SK-N-MC (cell line): ENCODE measurements at places on chromosomes 12 and 14.

- DNase-seq, result no peak
Observed at GRCh38 chr12:103924761-103925641, 5.2 kb upstream of the HSP90B1 start.

DNA sequence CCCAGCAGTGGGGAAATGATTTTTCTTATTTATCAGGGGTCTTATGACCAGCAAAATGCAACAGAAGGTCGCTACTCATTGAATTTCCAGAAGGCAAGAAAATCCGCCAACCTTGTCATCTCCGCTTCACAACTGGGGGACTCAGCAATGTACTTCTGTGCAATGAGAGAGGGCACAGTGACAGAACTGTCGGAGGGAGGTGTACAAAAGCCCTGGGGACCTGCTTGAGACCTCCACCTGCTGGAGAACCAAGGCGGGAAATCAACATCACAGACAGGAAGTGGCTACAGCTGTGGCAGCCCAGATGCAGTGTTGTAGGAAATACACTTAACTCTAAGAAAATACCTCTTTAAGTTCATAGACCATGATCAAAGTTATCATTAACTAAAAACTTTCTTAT is 250.9 kb upstream of the OR4E1 start:
- DNase-seq, result no peak

DNA sequence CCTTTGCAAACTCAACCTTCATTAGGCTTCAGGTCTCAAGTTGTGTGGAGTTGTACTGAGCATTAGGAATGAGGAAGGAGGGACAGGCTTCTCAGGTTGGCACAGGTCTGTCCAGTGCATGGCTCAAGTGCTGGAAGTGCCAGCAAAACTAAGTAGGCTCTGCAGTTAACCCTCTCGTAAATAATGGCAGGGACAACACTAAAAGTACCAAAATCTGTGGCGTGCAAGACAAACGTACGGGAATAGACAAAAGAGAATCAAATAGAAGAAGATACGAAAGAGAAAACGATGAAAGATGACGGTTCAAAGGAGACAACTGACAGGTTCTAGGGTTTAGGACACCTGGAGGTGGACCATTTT is 612 bp downstream of the TRAPPC6B start:
- no peak for DNase-seq

- DNase-seq, result no peak
Observed at GRCh38 chr12:21478756-21479455, 22.5 kb downstream of the RECQL start.

DNA sequence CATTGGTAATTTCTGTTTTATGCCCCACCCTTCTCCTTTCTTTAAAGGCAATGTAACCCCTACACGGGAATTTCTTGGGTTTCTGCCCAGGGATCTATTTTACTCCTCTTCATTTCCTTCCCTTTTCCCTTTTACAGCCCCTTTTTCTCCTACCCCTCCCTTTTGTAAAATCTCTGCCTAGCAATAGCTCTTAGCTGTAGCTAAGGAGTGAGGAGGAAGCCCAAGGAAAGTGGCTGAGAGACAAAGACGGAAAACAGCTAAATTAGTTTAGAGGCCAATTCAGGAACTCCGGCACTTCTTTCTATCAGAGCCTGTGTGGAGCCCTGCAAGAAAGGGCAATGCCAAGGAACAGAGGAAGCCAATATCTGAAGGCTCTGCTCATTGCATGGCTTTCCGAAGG is 40.3 kb downstream of the SOCS2 start:
- no peak for DNase-seq

DNA sequence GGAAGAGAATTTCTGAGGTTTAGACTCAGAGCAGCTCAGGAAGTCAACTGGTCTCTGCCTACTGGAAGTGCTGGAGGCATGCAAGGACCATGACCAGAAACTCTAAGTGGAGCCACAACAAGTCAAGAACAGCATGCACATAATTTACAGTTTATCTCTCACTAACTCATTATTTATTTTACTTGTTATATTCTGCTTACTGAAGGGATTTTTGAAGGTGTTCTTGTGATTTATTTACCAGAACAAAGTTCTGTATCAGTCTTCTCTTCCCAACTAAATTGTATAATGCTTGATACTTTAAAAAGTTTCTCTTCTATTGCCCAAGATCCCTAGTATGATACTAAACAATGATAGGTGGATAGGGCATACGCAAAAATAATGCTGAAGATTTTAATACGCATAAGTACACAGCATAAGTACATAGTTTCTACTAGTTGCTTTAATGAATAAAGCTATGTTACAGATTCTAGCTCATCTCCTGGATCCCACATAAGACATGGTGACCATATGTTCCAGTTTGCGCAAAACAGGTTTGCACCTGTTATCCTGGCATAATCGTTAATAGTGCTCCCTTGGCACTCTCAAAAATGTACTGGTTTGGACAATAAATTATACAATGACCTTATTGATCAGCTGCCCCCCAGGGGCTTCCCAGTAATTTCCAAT is 11.6 kb upstream of the SPTB start:
- no peak for DNase-seq

- DNase-seq, result no peak
Observed at GRCh38 chr12:57233357-57234232, 4.1 kb downstream of the SHMT2 start.

DNA sequence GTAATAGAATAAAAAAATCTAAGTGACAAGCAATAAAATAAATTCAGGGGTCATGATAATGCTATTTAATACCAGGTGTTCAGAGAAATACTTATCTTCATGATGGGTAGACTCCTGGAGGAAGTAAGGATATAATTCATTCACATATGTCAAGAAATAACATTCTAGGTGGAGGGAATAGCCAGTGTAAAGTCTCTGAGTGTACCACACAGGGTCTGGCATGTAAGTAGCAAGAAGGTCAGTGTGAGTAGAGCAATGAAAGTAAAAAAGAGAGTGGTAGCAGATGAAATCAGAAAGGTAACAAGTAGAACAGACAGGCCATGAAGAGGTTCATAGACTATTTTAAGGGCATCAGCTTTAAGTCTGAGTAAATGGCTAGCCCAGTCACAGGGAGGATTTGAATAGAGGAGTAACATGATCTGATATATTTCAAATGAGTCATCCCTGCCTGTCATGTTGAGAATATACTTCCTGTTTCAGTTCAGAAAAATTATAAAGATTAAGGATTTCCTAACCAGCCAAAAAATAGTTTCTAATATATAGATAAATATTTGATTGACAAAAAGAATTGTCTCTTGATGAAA is 519.9 kb downstream of the C12orf50 start:
- DNase-seq, result no peak

- no peak for DNase-seq
Observed at GRCh38 chr12:130953771-130954543, at the start of gene ADGRD1. TSS of gene ADGRD1 (plus strand) at chr12:130953907. CDS start at chr12:130954466, 559 bp downstream.

DNA sequence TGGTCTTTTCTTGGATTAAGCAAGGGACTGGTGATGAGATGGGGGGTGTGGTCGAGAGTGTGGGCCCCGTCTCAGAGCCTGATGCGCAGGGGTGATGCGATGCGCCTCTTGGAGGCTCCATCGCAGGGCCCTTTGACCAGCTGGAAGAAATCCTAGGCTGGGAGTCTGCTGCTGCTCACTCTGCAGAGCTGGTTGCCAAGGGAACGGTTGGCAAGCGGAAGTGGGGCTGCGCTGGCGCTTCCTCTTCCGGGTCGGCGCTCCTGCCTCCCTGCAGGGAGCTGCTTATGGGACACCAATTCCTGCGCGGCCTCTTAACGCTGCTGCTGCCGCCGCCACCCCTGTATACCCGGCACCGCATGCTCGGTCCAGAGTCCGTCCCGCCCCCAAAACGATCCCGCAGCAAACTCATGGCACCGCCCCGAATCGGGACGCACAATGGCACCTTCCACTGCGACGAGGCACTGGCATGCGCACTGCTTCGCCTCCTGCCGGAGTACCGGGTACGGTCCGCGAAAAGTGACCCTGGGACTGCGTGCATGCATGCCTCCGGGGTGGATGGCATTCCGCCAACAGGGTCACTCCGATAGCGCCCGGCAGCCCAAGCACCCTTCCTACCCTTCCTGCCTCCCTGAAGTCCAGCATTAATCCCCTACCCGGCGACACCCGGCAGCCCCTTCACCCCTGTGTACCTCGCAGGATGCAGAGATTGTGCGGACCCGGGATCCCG is at the start of gene MYG1:
Gene MYG1, plus strand, starts transcription at position 242 of the 727 bp plus-strand sequence. Its CDS starts 43 bp downstream, at position 285.
- DNase-seq, result peak; percentile 12

GRCh38 chr12:54711669-54712068 is 63.5 kb upstream of the DCD start:
- DNase-seq, result no peak

- DNase-seq, result no peak
Observed at GRCh38 chr12:17348311-17348710, 741.7 kb downstream of the RERGL start.

GRCh38 chr14:70013271-70013873 is 134.2 kb downstream of the SMOC1 start:
- no peak for DNase-seq

- no peak for DNase-seq
Observed at GRCh38 chr12:64752833-64753238, 6.4 kb downstream of the GNS start.

DNA sequence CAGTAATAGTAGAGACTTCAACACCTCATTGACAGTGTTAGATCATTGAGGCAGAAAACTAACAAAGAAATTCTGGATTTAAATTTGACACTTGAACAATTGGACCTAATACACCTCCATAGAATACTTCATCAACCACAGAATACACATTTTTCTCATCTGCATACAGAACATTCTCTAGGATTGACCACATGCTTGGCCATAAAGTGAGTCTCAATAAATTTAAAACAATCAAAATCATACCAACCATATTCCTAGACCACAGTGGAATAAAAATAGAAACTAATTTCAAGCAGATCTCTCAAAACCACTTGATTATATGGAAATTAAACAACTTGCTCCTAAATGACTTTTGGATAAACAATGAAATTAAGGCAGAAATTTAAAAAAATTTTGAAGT is 82.3 kb downstream of the SLC38A4 start:
- no peak for DNase-seq
